Thoracic aorta endothelial cell (primary cell): ENCODE measurements at places on chromosomes 3 and 15. TPM values are rescaled to one million over a fixed set of nuclear protein-coding genes. Genes with fewer than 3 reads are reported as not detected.

The ACTRT3 gene
- total RNA-seq, result 5.3 and 5.6 TPM in 2 replicates

The VPS39 gene
- 65.4 and 72.9 TPM in 2 replicates for total RNA-seq

The TRIM59 gene
- total RNA-seq, result 40.6 and 63.5 TPM in 2 replicates

The THBS1 gene
- 5,331 and 6,138 TPM in 2 replicates for total RNA-seq

The ALDH1L1 gene
- total RNA-seq, result not detected in 2 replicates

The CDC25A gene
- total RNA-seq, result 25.3 and 27.0 TPM in 2 replicates

The ZNF774 gene
- 1.5 and 5.3 TPM in 2 replicates for total RNA-seq

The PEX5L gene
- total RNA-seq, result 0.72 TPM in 1 of 2 replicates, not detected in the other
